ENCODE measurements at places on chromosomes 13 and 19. TPM values are rescaled to one million over a fixed set of nuclear protein-coding genes. Genes with fewer than 3 reads are reported as not detected.

Gene PTH2
- total RNA-seq: not detected

Gene EXOC3L2
- not detected for total RNA-seq

Gene SELENOV
- not detected for total RNA-seq

Gene CDX2
- total RNA-seq: not detected

Gene ZNF615
- total RNA-seq: 15.7 TPM

Gene ANKLE1
- 0.17 TPM for total RNA-seq

Gene ZSCAN4
- total RNA-seq: not detected

Gene ZNF772
- total RNA-seq: 16.9 TPM

Gene PLIN4
- total RNA-seq: 5.3 TPM

Gene FBN3
- total RNA-seq: not detected

Gene RGS9BP
- 0.66 TPM for total RNA-seq

Gene CAPNS1
- total RNA-seq: 263 TPM

Gene FUT6
- total RNA-seq: not detected

Gene HCN2
- total RNA-seq: 0.26 TPM

Gene RXFP2
- not detected for total RNA-seq

Gene PALM
- total RNA-seq: 22.1 TPM

Gene ZSCAN5A
- total RNA-seq: 6.3 TPM

Gene HPN
- 0.51 TPM for total RNA-seq

Gene FBXO46
- total RNA-seq: 3.1 TPM

Gene ERICH6B
- total RNA-seq: not detected

Gene SAMD4B
- 39.1 TPM for total RNA-seq

Gene ELSPBP1
- not detected for total RNA-seq

Gene RFPL4AL1
- total RNA-seq: not detected

Gene CEACAM21
- not detected for total RNA-seq

Gene ONECUT3
- not detected for total RNA-seq

Gene ZSWIM9
- 5.1 TPM for total RNA-seq

Gene KLHL1
- not detected for total RNA-seq

Gene RASL11A
- total RNA-seq: 82.2 TPM

Gene KLK2
- not detected for total RNA-seq

Gene FPR2
- not detected for total RNA-seq

Gene PSG6
- total RNA-seq: 0.17 TPM

Gene SLC10A2
- not detected for total RNA-seq

Gene ZNF223
- 4.6 TPM for total RNA-seq

Gene ZNF534
- total RNA-seq: 0.17 TPM

Gene BEST2
- total RNA-seq: not detected

Gene PRX
- 3.6 TPM for total RNA-seq
